ENCODE measurements at places on chromosomes 4 and X.
A peak's percentile ranks its signal among the peaks of the same experiment; 100 is the strongest.

GRCh38 chr4:13174001-13174400 is 310.1 kb downstream of the RAB28 start:
- no peak for DNase-seq

- no peak for DNase-seq
Measured at GRCh38 chr4:53821179-53821851, 230.0 kb upstream of the LNX1 start.

GRCh38 chr4:151659601-151660364 is 101.0 kb downstream of the GATB start:
- no peak for DNase-seq

- no peak for DNase-seq
Measured at GRCh38 chrX:68375803-68376202, 57.5 kb downstream of the OPHN1 start.

DNA sequence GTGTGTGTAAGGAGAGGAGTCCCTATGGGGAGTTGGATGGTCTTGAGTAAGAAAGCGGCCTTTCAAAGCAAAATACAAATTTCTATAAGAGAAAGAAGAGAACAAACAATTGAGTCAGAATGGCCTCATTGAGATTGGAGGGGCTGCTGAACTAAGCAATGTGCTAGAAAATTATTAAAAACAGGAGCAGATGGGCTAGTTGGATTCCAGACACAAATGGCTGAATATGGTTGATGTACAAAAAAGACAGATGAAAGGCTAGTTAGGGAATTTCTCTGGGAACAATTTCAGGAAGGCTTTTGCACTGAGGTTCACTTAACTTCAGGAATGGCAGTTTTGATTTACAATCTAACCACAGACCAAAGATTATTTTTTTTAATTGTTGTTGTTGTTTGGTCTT is 1806.8 kb upstream of the TENM3 start:
- no peak for DNase-seq

GRCh38 chrX:23952984-23953907 is 45.4 kb downstream of the CXorf58 start:
- peak; percentile 4 for DNase-seq

- DNase-seq: no peak
Measured at GRCh38 chr4:139526928-139527327, 29.1 kb downstream of the SETD7 start.

DNA sequence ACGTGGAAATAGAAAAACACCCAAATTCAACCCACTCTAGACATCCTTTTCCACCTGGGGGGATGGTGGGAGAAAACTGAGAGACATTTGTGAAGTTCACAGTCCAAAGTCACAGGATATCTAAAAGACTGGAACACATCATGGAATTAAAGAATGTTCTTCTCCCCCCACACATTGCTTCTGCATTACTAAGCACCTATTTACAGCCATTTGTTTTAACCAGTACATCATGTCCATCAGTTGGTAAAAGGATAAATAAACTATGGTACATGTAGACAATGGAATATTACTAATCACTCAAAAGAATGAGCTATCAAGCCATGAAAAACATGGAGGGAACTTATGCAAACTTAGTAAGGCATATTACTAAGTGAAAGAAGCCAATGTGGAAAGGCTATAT is 185.5 kb upstream of the ANXA10 start:
- no peak for DNase-seq

GRCh38 chr4:40316782-40317635 is 18.1 kb upstream of the CHRNA9 start:
- DNase-seq: peak; percentile 26

GRCh38 chrX:136692271-136692670 is 44.3 kb downstream of the CD40LG start:
- DNase-seq: no peak

GRCh38 chrX:120790118-120790517 is 85.5 kb downstream of the CT47B1 start:
- no peak for DNase-seq

DNA sequence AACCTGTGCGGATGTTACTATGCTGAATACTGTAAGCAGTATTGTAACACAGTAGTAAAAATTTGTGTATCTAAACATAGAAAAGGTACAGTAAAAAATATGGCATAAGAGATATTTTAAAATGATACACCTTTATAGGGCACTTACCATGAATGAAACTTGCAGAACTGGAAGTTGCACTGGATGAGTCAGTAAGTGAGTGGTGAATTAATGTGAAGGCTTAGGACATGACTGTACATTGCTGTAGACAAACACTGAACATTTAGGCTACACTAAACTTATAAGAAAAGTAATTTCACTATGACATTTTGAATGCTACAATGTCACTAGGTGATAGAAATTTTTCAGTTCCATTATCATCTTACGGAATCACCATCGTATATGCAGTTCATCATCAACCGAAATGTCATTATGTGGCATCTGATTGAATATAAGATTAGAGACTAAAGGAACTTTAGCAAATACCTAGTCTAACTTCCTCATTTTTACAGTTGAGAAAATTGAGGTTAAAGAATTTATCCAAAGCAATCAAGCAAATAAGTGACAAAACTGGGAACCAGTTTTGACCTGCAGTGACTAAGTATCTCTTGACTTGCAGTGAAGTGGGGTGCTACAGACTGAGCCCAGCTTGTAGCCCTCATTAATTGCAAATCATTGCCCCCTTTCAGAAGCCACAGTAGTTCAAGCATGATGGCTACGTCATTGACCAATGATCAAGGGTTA is 55.3 kb downstream of the EGF start:
- DNase-seq: no peak

DNA sequence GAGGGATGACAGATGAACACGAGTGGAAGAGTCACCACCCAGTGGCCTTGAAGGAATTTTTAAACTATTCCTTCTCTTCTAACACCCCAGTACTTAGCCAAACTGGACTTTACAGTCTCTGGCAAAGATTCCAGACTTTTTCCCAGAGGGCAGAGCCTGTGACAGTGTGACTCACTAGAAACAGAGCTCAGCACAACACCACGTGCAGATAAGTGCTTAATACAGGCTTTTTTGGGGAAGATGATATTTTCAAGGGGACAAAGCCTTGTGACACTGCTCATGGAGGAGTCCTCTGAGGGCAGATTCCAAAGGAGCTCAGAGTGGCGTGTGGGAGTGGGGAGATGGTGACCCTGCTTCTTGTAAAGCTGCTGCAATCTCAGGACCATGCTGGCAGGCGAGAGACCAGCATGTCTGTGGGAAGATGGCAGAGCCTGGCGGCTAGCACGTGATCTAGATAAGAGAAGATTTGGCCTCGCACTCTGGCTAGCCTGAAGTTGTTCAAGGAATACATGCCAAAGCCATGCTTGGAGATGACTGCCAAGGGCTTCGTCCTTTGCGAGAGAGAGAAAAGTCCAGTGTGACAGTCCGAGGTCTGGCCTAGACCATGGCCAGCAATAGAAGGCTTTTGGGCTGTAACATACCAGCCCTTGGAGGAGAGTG is 2.4 kb downstream of the RAB33A start:
- no peak for DNase-seq

- no peak for DNase-seq
Measured at GRCh38 chrX:123959281-123960063, 2.0 kb upstream of the STAG2 start.

DNA sequence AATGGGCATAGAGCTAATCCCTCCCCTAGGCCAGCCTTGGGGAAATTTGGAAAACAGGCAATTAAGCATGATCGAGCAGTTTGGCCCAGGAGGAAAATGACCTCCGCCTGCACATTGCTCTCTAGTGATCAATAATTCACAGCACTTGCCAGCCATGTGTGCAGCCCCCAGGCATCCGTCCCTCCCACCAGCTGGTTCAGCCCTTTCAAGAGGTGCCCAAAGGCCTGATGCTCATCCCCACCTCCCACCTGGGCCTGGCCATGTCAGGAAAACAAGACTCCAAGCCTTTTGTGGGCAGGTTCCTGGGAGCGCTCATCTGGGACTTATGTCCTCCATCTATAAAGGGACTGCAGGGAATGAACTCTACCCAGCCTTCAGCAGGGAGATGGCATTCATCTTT is 17.5 kb upstream of the PPP2R2C start:
- DNase-seq: no peak

DNA sequence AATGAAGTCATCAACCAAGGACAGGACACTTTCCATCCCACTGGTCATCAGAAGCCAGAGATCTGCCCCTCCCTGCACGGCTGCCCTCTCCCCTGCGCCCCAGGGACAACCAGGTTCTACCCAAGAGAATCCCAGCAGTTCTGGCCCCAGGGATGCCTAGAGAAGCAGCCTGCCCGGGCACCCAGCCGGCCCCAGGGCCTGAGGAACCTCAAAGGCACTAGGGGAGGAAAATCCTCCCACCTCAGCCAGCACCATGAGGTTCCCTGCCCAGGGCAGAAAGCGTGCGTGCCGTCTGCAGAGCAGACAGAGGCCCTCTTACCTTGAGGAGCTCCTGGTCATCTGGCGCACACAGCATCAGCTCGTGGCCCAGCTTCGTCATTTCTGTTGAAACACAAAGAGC is 8.1 kb downstream of the HAUS7 start:
- no peak for DNase-seq

- DNase-seq: no peak
Measured at GRCh38 chrX:132093239-132093860, 34.5 kb downstream of the FRMD7 start.

GRCh38 chrX:154457491-154458115 is 478 bp upstream of the PLXNA3 start:
- peak; percentile 40 for DNase-seq

DNA sequence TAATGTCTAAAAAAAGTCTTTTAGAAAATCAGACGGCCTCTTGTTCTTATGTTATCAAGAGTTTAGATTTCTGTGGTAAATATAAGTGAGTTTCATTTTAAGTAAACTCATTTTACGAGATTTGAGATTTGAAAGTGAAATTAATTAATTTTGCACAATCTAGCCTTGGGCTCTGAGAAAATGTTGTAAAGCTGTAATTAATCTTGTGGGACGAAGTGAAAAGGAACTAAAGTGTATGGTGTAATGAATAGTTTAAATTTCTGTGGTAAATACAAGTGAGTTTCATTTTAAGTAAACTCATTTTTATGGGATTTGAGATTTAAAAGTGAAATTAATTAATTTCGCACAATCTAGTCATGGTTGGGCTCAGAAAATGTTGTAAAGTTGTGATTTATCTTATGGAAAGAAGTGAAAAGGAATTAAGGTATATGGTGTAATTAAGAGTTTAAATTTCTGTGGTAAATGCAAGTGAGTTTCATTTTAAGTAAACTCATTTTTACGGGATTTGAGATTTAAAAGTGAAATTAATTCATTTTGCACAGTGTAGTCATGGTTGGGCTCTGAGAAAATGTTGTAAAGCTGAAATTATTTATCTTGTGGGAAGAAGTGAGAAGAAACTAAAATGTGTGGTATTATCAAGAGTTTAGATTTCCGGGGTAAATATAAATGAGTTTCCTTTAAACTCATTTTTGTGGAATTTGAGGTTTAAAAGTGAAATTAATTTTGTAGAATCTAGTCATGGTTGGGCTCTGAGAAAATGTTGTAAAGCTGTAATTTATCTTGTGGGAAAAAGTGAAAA is 1.6 kb downstream of the SCML1 start:
- no peak for DNase-seq

DNA sequence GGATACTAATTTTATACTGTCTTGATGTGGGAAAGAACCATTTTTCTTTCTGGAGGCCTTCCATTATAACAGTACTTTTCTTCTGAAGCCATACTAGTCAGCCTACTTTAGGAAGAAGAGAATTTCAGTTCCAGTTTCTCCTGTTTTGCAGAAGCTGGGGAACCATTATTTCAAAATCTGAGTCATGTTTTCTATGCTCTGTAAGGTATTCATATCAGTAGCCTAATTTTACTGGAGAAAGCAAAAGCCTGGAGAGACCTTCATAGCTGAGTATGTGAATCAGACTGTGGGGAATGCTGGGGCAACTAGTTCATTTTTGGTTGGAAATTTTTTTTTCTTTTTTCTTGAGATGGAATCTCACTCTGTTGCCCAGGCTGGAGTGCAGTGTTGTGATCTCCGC is 22.4 kb downstream of the AFF1 start:
- no peak for DNase-seq

GRCh38 chr4:79083406-79084010 is 144.3 kb upstream of the PAQR3 start:
- no peak for DNase-seq

GRCh38 chr4:81724925-81725329 is 253.2 kb upstream of the RASGEF1B start:
- peak; percentile 24 for DNase-seq

DNA sequence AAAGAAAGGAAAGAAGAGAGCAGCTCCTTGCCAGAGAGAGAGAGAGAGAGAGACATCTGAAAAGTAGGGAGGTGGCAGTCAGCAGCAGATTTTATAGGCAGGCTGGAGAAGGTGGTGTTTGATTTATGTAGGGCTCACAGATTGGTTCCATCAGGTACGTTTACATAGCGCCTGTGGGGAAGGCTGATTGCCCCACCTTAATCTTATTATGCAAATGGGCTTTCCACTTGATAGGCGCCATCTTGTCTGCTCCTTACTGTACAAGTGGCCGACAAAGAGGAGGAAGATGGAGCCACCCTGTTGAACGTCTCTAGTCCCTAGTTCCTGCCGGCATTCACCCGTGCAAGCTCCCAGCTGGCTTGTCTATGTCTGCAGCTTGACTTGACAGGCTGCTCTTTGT is 49.1 kb upstream of the DHRSX start:
- no peak for DNase-seq

DNA sequence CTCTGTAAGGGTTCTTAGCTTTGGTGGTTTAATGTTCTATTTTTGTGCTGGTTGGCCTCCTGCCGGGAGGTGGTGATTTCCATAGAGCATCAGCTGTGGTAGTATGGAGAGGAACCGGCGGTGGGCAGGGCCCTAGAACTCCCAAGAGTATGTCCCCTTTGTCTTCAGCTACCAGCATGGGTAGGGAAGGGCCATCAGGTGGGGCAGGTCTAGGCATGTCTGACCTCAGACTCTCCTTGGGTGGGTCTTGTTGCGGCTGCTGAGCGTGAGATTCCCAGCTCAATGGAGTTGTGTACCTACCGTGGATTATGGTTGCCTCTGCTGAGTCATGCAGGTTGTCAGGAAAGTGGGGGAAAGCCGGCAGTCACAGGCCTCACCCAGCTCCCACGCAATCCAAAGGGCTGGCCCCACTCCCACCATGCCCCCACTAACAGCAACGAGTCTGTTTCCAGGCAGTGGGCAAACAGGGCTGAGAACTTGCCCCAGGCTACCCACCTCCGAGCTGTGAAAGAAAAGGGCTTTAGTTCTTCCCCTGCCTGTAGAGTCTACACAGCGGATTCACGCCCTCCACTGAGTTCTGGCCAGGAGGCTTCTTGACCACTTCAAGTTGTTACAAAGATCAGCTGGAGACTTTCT is 235.9 kb downstream of the RPA4 start:
- DNase-seq: no peak

DNA sequence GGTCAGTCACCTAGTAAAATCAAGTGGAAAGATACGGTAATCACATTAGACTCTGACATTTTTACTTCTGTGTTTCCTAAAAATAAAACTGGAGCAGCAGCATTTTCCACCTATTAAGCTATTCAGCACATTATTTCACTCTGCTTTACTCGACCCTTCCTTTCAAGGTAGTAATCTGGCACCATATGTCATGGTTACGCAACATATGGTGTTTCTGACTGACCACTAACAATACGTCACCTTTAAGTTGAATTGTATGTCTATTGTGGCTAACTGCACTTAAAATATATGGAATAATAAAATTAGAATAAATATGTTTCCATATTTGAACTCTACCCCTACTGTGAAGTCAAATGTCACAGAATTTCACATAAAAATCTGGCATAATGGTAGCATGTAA is 168.8 kb downstream of the CDS1 start:
- no peak for DNase-seq

Data from activated T-helper 1 cell treated with anti-CD3 and anti-CD28 coated beads, Interleukin-2, amount 50 U/mL, for 16 hours (primary cell).